Peyer's patch (tissue), 4 donors: ENCODE measurements at places on chromosomes 4 and X. TPM values are rescaled to one million over a fixed set of nuclear protein-coding genes. Genes with fewer than 3 reads are reported as not detected.

- no peak for DNase-seq
Measured at GRCh38 chrX:40085102-40085551, 12.6 kb downstream of the BCOR start.

DNA sequence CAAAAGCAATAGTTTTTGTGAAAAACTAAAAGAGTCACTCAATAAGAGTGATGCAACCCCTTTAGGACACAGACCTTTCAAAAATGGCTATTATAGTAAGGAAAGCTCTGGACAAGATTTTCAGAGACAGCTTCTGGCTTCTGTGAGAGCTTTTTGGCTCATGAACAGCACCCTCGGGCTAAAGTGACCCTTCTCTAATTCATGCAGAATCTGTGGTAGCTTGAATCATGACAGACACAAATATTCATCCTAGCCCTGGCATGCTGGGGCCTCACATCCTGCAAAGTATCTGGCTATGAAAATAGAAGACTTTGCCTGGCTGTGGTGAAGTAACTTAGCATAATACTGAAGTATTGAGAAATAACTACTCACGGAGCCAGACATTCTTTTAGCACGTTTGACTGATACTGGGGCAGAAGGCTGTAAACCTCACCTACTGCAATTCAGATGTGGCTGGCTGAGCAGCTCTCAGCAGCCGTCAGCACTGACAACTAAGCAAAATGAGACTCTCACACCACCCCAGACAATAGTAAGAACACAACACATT lies 327.3 kb downstream of the MAPK10 start:
- no peak for DNase-seq

Gene ARAP2
- 76.0 TPM for total RNA-seq

- DNase-seq = peak; percentile 65
Measured at GRCh38 chr4:170853422-170854021, 763.8 kb upstream of the AADAT start.

Gene PLS3
- 12.6 TPM for total RNA-seq

- no peak for DNase-seq
Measured at GRCh38 chrX:148069759-148070503, 88.8 kb downstream of the FMR1NB start.

Gene CT47B1
- total RNA-seq = not detected

Gene NEUROG2
- total RNA-seq = not detected

DNA sequence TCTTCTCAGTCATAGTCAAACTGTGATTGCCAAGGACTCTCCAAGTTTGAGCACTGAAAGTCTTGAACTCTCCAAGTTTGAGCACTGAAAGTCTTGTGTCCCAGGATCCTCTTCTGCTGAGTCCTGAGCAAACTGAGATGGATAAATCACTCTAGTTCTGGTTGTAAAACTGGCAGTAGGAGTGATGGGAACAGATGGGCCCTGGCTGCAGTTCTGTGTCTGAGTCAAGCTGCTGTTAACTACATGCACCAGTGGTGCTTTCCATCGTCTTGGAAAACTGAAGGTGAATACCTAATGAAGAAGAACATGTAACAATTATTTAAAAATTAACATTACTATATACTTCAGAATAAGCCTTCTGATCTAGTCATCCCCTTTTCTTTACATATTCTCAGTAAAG lies 27.6 kb upstream of the KCNIP4 start:
- DNase-seq = no peak

DNA sequence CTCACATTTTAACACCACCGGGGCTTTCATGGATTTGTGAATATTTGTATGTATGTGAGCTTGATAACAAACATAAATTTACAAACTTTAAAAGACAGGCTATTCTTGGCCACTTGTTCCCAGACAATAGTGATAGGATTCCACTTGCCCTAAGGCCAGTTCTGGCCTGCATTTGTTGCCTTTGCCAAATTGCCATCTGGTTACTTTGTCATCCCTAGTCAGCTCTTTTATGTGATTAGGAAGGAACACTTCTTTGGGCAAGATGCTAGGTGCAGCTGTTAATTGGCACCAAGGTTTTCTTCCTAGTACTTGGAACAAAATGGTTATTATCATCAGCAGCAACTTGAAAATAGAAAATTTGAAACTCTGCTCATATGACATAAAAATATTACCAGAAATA lies 63.3 kb downstream of the CCSER1 start:
- no peak for DNase-seq

DNA sequence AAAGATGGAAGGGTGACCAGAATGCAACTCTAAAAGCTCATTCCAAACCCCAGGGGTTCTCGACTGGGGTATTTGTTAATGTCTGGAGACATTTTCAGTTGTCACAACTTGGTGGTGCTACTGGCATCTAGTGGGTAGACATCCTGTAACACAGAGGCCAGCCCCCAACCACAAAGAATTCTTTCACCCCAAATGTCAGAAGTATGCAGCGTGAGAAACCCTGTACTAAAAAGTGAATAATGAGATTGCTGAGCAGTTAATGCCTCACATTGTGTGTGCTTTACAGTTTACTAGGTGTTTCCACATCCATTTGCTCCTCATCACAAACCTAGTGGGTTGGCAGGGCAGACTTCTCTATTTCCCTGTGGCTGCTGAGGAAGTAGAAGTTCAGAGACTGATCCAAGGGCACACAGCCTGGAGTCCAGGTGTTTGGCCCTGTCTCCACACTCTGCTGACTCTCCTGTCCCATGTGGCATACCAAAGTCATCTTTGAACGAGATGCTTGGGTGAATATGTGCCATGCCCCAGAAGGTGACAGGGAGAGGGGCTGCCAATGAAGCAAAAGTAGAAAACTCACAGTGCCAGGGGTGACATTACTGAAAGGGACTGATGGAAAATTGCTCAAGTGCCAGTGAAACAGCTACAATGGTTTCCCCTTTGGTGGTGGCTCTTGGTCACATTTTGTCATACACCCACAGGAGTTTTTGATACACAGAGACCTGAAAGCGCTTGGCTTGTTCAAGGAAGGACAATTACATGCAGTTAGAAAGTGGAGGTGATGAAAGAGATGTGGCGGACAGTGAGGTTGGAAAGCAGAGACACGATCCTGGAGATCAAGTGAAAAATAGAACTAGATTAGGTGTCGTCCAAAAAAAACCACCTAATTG lies 10.1 kb upstream of the TMEM154 start:
- no peak for DNase-seq

DNA sequence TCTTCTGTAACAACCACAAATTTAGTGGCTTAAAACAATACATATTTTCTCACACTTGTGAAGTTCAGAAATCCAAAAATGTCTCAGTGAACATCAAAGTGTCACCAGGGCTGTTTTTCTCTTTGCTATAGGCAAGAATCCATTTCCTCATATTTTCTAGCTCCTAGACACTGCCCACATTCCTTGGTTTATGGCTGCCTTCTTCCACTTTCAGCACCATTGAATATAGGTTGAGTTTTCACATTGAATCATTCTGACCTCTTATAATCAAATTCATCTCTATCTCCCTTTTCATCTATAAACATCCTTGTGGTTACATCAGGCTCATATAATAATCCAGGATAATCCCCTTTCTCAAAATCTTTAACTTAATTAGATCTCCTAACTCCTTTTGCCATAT lies 37.0 kb upstream of the TACR3 start:
- DNase-seq = no peak

Gene EDNRA
- total RNA-seq = 0.38 TPM

- no peak for DNase-seq
Measured at GRCh38 chr4:33296876-33297455, 2576.8 kb downstream of the PCDH7 start.

Gene SHROOM2
- total RNA-seq = 3.8 TPM

- DNase-seq = no peak
Measured at GRCh38 chrX:71910643-71910985, at the start of gene NHSL2. Gene NHSL2 (plus strand): TSS chrX:71910845.

GRCh38 chr4:76977736-76978350 lies 28.3 kb downstream of the SEPTIN11 start:
- DNase-seq = no peak

DNA sequence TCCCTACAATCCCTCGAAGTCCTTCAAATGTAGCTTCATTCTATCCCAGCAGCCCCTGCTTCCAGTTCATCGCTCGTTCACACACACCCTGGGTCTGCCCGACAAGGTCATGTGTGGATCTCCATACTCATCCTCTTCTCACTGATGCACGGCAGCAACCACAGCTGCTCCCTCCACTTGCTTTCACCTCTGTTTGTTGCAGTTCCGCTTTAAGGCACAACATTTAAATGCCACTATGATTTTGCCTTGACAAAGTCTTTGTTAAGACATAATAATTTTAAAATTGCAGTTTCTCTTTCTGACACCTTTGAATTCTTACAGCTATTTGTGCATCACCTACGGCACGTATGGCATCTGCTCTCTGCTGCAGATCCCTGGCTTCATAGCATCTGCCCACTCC lies 1.8 kb downstream of the ODAPH start:
- DNase-seq = peak; percentile 54

Gene TRIML2
- total RNA-seq = not detected

- no peak for DNase-seq
Measured at GRCh38 chrX:7943600-7944245, 16.5 kb upstream of the PNPLA4 start.

- peak; percentile 17 for DNase-seq
Measured at GRCh38 chr4:74632634-74633033, 161.7 kb downstream of the BTC start.

DNA sequence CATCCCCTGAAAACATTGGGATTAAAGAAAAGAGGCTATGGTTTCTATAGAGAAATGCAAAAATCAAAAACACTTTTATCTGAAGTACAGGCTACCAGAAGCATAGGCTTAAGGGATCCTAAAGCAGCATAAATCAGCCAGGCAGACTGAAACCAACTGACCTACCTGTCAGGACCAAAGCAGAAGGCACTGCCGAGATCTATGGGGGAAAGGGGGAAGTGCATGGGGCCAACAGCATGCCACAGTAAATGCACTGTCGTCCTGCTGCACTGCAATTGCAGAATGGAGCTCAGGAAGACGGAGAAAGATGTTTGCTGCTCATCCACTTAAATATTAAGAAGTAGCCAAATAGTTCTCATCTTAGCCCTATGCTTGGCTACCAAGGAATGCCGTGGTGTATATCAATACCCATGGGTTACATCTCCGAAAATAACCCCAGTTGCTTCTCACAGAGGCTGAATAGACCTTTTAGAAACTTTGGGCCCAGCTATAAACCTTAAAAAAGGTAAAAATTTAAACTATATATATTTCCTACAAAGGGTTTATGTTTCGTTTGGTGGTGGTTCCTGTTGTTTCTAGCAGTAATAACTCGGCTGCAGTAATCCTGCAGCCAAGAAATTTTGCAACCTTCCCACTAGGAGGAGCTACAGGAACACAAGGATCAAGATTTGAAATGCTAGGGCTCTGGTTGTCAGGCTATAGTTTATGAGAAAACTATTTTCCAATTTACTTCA lies 312.2 kb upstream of the DIAPH2 start:
- no peak for DNase-seq

DNA sequence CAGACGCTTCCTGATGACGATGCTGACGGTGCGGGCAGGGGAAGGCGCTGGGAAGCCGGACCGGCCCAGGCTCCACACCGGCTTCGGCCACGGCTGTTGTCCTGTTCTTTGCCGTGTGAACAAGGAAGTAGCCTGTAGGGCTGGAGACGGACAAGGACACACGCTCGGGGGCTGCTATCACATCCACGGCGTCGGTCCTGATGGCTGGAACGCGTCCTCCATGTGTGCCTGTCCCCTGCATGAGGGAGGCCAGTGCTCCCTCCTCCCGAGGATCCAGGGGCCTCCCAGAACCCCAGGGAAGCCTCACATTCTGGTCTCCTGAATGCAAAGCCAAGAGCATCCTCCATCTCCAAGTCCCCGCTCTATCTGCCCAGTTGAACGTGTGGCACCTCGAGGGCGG lies 53.8 kb downstream of the ACOX3 start:
- no peak for DNase-seq

Gene ACE2
- total RNA-seq = 141 TPM

DNA sequence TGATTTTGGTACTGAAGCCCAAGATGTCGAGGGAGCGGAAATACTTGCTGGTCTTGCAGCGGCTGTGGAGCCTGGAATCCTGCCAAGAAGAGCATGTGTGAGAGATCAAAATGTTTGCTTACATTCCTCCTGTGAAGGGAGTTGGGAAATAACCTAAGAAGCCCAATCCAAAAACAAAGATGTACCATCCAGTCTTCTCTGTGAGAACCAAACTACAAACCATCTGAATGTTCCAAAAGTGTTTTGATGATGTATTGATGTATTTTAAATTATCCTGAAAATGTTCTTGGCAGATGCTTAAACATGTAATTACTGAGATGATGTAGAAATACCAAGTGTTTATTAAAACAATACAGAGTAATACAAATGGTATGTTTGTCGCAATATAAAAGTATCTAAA lies 10.1 kb upstream of the ADH1A start:
- DNase-seq = peak; percentile 75

DNA sequence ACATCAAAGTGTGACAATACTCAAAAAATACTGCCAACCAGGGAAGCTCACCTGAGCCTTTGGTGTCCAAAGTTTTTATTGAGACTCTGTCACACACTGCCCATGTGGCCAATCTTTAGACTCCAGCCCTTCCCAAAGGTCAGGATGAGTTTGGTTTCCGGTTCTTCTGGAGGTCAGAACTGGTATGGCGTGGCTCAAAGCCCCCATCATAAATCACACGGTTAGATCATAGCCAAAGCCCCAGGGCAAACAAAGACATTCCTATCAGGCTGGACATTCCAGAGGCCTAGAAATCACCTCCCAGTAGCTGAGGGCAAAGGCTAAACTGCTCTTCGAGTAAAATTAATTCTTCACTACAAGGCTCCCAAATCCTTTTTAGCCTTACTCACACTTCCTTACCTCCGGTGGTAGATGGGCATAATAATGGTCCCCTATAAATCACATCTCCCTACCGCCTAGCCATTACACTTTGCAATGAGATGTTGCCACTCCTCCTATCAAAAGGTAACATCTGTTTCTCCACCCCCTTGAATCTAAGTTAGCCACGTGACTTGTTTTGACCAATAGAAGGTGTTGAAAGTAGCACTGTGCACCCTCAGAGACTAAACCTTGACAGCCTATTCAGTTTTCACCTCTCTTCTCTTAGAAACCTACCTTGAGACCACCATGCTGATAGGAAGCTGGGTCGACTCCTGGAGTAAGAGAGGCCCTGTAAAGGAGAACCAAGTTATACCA lies 137.8 kb upstream of the DUSP21 start:
- DNase-seq = no peak

Gene TRIM75
- total RNA-seq = not detected

Gene BEX1
- 3.0 TPM for total RNA-seq

GRCh38 chrX:136666088-136666487 lies 18.1 kb downstream of the CD40LG start:
- no peak for DNase-seq

Gene PAGE1
- not detected for total RNA-seq

- no peak for DNase-seq
Measured at GRCh38 chr4:60656171-60656570, 544.0 kb upstream of the ADGRL3 start.

GRCh38 chr4:104966349-104967033 lies 180.2 kb upstream of the TET2 start:
- DNase-seq = no peak
